SW480 (cell line): ENCODE measurements at places on chromosomes 16 and 17.

DNA sequence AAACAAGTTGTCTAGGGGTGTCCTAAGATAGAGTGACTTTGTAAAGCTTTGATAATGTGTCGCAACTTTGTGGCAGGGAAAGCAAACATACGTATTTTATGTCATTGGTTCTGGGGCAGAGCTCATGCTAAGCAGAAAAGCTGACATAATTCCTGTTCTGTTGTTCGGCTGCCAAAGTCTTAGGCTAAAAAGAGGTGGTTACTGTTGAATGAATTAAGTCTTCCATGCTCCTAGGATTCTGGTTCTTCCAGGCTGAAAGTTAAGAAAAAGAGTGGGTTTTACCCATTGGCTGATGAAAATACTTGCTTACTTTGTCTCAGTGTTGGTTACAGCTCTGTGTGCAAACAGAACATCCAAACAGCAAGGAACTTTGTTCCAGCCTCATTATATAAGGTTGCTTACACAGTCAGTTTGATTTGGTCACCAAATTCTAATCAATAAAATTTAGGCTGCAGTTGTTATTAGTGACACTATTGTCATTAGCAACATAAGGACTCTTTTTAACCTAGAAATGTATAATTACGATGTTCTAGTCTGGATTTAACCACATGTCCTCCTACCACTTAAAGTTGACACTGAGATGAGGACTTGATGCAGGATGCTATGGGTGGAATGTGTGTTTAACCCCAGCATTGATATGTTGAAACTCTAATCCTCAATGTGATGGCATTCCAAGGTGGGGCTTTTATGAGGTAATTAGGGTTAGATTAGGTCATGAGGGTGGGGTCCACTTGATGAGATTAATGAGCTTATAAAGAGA lies 114.0 kb upstream of the GOT2 start:
- no peak for DNase-seq

GRCh38 chr17:73430848-73431247 lies 119.0 kb upstream of the CDC42EP4 start:
- peak; percentile 27 for DNase-seq

GRCh38 chr17:54920819-54921218 lies 20.2 kb downstream of the TOM1L1 start:
- DNase-seq, result no peak

- DNase-seq, result no peak
Observed at GRCh38 chr16:69724981-69725479, 1.3 kb downstream of the NQO1 start.

- no peak for DNase-seq
Observed at GRCh38 chr16:85622683-85623082, 9.6 kb downstream of the GSE1 start.

DNA sequence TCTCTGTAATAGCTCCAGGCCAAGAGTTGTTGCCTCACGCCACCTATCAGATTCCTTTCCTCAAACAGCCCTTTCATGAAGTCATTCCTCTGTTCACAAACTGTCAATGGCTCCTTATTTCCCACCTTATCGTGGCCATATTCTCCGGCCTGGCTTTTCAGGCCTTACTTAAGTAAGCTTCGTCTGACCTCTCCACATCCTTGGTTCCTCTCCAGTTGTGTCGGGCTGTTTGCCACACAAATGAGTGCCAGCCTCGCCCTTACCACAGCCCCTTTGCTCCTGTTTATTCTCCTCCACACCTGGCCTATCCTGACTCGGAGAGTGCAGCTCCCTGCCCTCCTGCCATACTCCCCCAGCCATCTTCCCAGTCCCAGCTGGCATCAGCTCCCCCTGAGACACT lies 2.0 kb downstream of the TP53I13 start:
- no peak for DNase-seq

DNA sequence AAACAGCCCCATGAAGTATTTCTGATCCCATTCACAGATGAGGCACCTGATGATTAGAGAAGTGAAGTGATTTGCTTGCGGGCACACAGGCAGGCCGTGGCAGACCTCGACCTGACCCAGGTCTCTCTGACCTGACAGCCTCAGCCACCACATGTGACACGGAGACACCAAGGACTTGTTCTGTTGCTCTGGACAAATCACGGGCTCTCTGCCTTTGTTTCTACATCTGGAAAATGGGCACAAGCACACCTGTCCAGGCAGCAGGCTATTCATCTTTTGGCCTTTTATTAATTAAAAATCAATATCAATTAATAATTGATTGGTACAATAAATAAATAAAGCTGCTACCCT lies 3.4 kb downstream of the MAP3K14 start:
- DNase-seq, result no peak

GRCh38 chr16:58027916-58028455 lies 2.4 kb downstream of the MMP15 start:
- DNase-seq, result no peak

- DNase-seq, result no peak
Observed at GRCh38 chr16:30619638-30620037, 9.4 kb upstream of the ZNF689 start.

DNA sequence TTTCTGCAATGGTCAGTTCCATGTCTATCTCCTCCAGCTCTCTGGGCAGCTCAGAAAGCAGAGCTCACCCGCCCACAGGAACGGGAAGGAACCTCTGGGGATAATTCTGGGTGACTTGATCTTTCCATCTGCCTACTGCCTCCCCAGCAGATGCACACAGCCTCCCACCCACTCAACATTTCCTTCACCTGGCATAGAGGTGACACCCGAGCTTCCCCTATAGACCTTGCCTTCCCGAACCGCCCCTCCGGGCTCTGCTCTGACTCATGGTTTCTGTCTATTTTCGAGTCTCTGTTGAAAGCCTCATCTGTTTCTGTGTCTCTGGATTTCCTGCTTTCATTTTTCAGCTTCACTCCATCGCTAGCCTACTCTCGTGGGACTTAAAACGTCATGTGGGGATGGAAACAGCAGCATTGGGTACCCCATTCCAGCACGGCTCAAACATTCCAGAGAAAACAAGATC lies 11.4 kb downstream of the GGA3 start:
- DNase-seq, result no peak

DNA sequence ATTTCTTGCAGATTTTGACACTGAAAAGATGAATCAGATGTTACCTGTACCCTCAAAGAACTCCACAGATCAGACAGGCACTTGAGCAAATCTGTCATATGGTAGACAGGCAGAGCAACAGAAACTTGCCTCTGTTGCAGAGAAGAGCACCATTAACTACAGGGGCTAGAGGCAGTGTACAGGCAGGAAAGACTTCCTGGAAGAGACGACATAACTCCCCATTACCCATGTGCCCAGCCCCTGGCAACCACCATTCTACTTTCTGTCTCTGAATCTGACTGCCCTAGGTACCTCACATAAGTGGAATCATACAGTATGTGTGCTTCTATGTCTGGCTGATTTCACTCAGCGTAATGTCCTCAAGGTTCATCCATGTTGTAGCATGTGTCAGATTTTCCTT lies 15.5 kb downstream of the GFOD2 start:
- no peak for DNase-seq

DNA sequence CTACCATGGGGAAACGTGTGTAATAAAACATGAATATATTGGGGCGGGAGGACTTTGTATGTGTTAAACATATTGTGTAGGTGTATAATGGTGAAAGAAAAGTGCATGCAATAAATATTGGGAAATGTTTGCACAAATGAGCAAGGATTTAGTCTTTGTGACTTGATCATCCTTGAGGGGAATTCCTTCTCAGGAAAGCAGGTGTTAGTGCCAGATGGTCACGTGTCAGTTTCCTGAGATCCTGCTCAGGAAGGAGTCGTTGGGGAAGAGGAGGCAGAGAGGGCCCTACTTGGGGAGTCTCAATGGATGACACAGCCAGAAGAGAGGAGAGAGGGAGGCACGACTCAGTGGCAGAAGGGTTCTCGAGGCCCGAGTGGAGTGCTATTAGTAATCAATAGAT lies 53.2 kb downstream of the MSI2 start:
- DNase-seq, result no peak

- no peak for DNase-seq
Observed at GRCh38 chr16:50580180-50580798, 32.1 kb downstream of the NKD1 start.

DNA sequence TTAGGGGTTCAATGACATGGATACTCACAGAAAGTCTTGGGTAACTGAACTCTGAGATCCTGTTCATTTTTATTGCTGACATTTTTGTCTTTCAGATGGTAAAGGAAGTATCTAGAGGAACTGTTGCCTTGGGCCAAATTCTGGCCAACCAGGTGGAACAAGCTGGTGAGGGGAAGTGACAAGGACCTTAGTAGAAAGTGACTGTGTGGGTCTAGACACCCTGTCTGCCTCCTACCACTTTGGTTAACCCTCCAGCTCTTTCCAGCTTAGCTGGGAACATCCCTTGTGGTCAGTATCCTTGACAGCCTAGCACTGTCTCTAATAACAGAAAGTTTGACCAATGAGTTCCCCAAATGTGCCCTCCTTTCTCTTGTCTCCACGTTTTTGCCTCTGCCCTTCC lies 28.8 kb upstream of the PRKCB start:
- DNase-seq, result no peak

GRCh38 chr16:72493716-72494415 lies 321.9 kb upstream of the PMFBP1 start:
- no peak for DNase-seq

- no peak for DNase-seq
Observed at GRCh38 chr17:76579281-76579680, 6.4 kb downstream of the ST6GALNAC2 start.

DNA sequence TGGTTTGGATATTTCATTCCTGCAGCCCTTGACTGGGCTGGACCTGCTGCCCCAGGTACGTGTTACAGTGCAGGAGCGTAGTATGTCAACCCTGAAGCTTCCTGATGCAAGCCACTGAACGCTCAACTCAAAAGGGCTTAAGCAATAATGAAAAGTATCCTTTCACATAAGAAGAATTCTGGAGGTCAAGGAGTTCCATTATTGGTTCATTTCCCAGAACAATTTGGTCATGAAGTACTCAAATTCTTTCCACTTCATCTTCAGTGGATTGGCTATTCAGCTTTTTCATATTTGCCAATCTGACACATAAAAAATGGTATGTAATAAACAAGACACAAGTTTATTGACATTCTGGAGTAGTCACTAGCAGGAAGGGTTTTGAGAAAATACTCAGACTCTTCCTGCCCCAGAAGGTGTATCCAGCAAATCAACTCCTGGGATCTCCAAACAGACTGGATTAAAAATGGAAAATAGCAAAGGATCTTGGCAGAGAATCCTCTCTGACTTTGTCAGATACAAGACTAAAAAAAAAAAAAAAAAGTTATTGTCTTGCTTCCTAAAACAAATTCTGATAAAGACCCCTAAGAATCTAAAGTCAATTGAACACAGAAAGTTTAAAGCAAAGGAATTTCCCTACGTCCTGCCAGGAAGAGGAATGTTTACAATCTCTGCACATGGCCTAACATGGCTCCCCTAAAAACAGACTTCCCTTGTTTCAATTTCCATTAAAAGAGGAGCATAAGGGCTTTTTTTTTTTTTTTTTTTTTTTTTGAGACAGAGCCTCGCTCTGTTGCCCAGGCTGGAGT lies 37.5 kb upstream of the WSB1 start:
- no peak for DNase-seq

DNA sequence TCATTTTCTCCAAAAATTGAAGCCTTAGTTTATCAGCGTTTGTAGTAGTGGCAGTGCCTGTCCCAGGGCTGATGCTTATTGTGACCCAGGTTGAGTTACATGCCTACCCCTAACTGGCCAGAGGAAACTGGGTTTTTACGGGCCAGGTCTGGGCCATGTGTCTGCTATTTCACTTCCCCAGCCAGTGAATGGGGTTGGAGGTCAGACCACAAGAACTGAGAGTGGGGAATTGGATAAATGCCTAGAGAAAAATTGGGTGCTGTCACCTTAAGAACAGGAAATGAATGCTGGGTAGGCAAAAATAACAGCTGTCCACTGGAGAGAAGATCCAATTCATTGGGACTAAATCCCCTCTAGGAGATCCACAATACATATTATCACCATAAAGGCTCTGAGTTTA lies 5.2 kb downstream of the ADPRM start:
- no peak for DNase-seq

DNA sequence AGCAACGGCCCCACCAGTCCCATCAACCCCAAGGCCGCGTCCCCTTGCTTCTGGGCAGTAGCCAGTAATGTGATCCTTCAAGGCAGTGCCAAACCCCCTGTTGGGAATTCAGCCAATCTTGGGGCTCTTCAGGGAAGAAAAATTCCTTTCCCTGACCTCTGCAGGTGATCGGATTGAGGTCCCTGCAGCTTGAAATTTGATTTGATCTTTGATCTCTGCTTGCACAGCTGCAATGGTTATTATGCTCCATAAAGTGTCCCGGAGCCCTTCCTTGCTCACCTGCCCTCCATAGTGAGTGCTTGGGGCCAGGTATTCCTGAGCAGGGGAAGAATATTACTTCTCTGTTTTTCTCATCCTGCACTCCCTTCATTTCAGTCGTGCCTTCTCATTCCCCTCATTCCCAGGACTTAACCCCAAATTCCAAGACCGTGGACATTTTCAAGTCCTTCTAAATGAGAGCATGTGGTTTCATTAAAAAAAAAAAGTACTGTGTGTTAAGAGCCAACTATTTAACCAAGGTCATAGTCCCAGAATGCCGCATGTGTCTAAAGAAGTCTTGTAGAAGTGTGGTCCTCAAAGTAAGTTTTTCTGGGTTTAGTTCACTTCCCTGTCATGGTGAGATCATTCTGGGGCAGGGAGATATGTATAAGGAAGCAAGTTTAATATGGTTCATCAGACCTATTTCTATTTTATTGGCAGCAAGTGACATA lies 56.3 kb downstream of the SOX9 start:
- DNase-seq, result no peak

DNA sequence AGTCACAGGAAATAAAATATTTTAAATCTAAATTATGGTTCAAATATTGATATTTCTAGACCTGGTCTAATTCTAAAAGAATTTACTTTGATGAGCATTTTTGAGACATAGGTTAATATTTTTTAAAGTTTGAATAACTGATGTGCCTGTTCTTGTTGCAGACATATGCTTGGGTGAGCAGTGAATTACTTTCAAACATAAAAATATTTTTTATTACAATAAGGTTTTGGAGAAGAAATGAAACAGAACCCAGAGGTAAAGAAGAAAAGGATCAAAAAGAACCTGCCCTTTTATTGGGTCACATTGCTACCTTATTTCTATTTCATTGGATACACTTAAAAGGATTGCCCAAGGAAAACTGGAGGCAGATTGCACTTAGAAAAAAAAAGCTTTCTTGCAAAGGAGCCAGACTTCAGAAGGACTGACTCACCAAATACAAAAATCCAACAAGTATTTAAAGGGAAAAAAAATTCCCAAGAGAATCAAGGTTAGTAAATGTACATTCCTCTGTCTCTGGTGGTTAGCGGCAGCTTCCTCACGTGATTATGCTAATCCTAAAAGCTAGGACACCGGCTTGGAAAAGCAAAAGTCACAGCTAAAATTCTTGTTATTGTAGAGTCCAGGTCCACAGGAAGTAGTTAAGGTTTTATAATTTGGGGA lies 18.5 kb downstream of the ENPP7 start:
- DNase-seq, result peak; percentile 46
